ENCODE measurements at places on chromosomes 3 and 15. TPM values are rescaled to one million over a fixed set of nuclear protein-coding genes. Genes with fewer than 3 reads are reported as not detected.

DNA sequence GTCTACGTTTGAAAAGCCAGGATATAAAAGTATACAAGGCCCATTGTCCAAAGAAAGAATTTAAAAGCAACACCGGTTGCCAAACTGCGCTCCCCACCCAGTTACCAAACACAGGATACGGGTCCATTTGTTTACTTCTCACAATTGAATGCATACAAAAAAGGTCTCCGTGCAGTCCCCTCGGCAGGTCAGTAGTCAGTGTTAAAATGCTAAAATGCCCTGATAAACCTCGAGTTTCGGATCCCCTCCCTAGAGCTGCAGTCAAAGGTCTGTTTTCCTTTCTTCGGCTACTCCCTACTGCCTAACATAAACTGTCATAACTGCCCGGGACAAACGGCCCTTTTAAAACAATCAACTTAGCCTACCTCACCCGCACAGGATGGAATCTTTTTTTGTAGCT lies 534.6 kb downstream of the FOXP1 start:
- DNase-seq, result peak; percentile 33

DNA sequence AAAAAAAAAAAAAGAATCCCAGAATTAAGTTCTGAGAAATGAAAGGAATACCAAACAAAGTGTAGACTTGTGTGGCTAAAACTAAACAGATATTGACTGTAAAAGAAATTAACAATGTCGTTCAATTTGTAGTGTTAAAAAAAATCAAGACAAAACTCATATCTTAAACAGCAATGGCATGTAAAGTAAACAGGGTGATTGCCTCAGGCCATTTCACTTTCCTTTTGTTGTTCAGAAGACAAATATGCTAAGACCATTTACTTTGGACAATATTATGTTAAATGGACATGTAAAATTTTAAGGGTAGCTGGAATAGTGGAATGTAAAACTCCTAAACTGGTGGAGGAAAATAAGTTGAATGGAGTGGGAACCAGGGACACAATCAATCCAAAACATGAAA lies 139.1 kb downstream of the RTP4 start:
- peak; percentile 18 for DNase-seq

The TGM5 gene
- not detected for total RNA-seq

The PIK3R4 gene
- total RNA-seq, result 28.0 TPM

DNA sequence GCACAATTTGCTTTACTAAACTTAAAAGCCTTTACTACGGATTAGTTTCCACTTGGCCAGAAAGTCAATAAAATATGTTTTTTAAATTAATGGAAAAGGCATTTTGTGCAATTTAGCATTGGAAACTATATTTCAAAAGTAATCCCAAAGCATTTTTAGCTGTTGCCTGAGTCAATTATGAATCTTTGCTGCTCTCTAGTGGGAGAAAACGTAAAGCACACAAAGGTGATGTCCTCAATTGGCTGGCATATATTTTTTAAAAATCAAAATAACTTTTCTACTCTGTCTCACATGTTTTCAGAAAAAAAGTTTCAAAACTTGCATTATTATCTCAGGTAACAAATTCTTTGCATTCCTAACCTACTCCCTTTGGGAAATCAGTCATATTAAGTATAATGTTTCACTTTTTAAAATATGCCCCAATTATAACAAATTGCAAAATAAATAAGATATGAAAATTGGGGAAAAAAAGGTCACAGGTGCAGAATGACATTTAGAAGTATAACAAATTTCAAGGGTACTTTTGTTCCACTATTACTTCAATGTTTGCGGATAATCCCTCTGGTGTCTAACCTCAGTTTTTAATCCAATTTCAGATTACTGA lies 47.2 kb upstream of the TEX55 start:
- DNase-seq, result peak; percentile 34

DNA sequence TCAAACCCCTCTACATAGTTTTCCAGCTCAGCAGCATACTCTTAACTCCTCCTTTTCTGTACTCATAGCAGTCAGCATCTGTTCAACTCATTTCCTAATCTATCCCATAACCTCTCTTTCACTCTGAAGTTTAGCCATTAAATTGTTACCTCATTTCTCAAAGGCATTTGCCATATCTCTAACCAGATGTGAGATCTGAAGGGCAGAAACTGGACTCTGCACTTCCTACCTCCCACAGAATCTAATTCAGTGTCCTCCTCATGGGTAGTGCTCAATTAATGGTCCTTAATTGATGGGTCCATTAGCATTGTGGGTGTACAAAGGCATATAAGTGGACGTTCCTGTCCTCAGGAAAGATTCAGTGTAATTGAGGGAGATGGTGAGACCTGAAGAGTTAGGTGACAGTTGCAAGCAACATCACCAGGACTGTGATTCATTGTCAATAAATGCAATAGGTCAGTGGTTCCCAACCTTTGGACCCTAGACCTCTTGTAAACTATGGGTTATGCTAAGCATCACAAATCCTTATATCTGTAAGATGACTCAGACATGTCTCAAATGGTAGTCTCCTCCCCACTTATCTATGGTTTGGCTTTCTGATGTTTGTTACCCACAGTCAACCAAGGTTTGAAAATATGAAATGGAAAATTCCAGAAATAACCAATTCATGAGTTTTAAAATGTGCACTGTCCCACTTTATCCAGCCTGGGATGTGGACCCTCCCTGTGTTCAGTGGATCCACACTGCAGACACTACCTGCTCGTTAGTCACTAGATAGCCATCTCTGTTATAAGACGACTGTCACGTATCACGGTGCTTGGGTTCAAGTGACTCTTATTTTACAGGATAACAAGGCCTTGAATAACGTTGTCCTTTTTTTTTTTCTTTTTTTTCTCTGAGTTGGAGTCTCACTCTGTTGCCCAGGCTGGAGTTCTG lies 25.0 kb upstream of the UACA start:
- DNase-seq, result peak; percentile 98

GRCh38 chr3:144141496-144141895 lies 169.9 kb downstream of the DIPK2A start:
- no peak for DNase-seq

GRCh38 chr15:100725121-100726069 lies 123.0 kb downstream of the ASB7 start:
- peak; percentile 75 for DNase-seq

DNA sequence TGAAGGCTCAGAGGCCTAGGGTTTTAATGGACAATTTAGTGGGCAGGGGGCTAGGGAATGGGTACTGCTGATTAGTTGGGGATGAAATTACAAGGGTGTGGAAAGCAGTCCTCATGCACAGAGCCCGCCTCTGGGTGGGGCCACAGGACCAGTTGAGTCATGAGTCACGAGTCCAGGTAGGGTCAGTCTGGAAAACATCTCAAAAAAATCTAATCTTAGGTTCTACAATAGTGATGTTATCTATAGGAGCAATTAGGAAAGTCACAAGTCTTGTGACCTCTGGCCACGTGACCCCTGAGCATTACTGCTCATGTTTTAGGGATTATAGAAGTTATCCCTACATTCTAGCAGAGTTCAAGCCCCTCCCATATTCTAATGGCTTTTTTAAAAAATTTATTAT lies 18.6 kb upstream of the IREB2 start:
- DNase-seq, result no peak

- no peak for DNase-seq
These were observed 13.8 kb downstream of the RPL39L start for GRCh38 chr3:187125319-187126031.

DNA sequence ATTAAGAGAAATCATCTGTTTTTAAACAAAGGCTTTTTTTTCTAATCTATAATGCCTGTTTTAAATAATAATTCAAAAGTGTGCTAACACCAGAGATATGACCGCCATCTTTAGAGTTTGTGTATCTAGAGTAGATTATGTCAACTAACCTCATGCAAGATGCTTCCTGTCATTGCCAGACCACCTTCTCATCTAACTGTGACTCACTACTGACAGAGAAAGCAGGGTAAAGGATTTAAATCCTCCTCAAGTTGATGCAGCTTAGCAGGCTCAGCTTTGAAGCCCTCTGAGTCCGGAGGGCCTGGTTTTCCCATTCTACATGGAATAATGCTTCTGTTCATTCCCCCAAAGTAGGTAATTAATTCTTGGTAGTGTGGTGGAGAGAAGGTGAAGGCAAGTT lies 108.5 kb downstream of the ECT2 start:
- no peak for DNase-seq

The CBLB gene
- 40.6 TPM for total RNA-seq

The APBA2 gene
- total RNA-seq, result 10.0 TPM

The PLA2G4D gene
- not detected for total RNA-seq

DNA sequence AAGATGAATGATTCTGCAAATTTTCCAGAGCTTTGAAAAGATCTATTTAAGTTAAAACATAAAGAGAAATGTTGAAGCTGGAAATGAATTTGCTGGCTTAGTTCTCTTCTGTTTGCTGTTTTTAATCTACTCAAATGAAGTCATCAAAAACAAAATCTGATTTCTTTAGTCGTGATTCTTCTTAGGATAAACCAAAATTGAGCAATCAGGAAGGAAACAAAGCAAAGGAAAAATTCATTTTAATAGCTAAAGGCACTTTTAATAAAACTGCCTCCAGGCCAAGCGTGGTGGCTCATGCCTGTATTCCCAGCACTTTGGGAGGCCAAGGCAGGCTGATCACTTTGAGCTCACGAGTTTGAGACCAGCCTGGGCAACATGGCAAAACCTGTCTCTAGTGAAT lies 91.2 kb downstream of the DUT start:
- DNase-seq, result peak; percentile 52

The CLN6 gene
- total RNA-seq, result 15.8 TPM

The ADGRG7 gene
- not detected for total RNA-seq

DNA sequence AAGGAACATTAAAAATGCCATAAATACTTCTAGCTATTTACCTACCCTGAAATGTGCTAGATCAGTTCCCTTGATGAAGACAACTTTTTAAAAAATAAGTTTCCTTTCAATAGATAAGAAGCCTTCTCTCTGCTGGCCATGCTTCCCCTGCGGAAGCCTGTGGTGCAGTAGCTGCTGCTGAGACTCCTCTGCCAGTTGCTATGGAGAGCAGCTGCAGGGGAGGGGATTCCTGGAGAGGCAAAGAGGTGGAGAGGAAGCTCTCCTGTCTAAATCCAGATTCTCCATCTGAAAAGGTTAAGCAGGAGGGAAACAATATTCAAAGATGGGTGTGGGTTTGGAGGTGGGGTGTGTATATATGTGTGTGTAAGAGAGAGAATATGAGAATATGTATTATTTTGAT lies 69.8 kb upstream of the BFSP2 start:
- DNase-seq, result no peak

DNA sequence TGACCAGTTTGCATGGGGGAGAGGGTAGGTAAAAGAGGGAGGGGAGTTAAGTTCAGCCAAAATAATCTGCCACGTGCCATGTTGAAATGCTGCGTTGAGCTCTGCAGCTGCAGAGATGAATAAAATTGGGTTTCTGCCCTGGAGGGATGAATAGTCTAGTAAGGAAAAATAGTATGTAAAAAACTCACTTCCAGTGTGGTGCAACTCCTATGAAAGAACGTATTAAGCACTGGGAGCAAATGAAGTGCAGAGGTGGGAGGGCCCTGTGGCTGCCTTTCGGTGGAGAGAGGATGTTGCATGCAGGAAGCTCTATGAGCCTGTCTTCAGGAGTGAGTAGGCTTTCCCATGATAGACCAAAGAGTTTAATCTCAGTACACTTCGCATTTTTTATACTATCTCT lies 8.6 kb downstream of the CEP63 start:
- no peak for DNase-seq

DNA sequence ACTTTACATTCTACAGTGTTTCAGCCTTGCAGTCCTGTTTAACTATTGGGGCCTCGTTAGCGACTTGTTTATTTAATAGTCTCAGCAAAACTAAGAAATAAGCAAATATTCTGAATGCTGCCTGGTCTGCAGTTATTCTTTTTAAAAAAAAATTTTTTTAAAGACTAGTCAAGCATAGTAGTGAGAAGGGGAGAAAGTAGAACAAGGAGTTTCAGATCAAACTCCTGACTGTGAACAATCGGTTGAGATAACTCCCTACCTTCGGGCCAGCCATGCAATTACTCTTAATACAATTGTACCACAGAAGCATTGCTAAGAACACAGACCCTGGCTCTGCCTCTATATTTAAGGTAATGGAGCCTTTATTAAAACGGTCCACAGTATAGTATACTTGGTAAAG lies 5.8 kb upstream of the DUT start:
- DNase-seq, result no peak

GRCh38 chr3:148075771-148076716 lies 621.7 kb upstream of the AGTR1 start:
- DNase-seq, result peak; percentile 45

DNA sequence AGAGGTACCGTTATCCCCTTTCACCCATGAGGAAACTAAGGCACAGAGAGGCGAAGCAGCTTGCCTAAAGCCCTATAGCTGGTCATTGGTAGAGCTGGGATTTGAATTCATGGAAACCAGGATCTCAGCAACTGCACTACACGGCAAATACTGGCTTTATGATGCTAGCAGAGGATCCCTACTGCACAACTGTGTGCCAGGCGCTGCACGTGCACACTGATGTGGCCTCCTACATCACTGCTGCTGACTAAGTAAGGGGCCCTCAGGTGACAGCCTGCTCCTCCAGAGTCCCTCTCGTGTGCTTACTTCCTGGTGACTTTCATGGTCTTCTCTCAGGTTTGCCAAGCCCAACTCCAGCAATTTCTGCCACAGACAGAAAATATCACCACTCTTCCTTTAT lies 3.4 kb upstream of the POLG start:
- DNase-seq, result no peak

The DUOXA1 gene
- not detected for total RNA-seq

The DPPA2 gene
- total RNA-seq, result not detected

The TTC21A gene
- total RNA-seq, result 3.9 TPM

- DNase-seq, result peak; percentile 24
These were observed 107.5 kb upstream of the CHRM5 start for GRCh38 chr15:33860754-33861153.

The CLDN11 gene
- total RNA-seq, result 411 TPM

GRCh38 chr3:160691962-160692361 lies 15.0 kb downstream of the ARL14 start:
- no peak for DNase-seq

DNA sequence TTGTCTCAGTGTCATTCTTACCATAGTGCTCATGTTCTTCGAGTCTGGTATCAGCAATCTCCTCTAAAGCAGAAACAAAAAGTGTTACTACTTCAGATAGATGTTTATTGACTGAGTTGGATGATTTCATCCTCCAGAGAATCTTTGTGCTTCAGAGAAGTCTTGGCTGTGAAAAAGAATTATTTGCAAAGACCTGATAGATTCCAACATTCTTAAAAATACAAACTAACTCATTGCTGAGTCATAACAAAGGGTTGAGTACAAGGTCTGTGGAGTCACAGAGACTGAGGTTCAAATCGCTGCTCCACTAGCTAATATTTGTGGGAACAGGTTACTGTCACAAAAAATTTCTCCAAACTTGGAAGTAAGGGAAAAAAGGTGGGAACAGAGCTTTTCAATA lies 9.0 kb upstream of the STRIT1 start:
- DNase-seq, result peak; percentile 48

The ACSBG1 gene
- total RNA-seq, result not detected

- no peak for DNase-seq
These were observed 27.1 kb upstream of the GABRG3 start for GRCh38 chr15:26943866-26944265.

GRCh38 chr3:125116311-125117080 lies 60.7 kb upstream of the HEG1 start:
- peak; percentile 78 for DNase-seq

The GRIP2 gene
- 0.64 TPM for total RNA-seq
